ENCODE measurements at places on chromosomes 1 and 21. TPM values are rescaled to one million over a fixed set of nuclear protein-coding genes. Genes with fewer than 3 reads are reported as not detected.

The RHD gene
- not detected for polyA plus RNA-seq

The SELP gene
- polyA plus RNA-seq, result 1.6 TPM

DNA sequence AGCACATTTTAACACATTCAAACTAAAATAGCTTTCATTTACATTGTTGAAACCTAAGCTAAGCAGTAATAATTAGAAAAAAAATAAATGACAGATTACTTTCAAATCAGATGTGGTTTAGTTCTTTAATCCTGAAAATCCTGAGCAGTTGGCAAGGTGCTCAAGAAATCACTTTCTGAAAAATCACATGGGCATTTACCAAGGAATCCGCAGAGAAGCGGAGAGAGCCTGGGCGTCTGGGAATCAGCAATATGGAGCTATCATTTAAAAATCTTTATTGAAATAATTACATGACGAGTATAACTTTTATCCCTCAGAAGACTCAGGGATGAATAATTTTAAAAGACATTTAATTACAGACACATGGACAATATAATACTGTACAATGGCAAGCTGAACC lies 30.2 kb downstream of the GRIK1 start:
- no peak overlapping the region for H3K4me3 ChIP-seq
- H3K27ac ChIP-seq, result no peak overlapping the region
- no peaks in the 10 kb centered on the region for H3K4me1 ChIP-seq
- no peaks in the 10 kb centered on the region for H3K27me3 ChIP-seq

GRCh38 chr1:112685913-112686312 lies 11.5 kb downstream of the MOV10 start:
- H3K4me1 ChIP-seq, result no peaks in the 10 kb centered on the region
- peaks cover 7% of the 10 kb centered on the region for H3K36me3 ChIP-seq
- H3K27ac ChIP-seq, result no peak overlapping the region
- no peak for DNase-seq

GRCh38 chr1:46813858-46814396 lies 15.1 kb downstream of the CYP4B1 start:
- no peak overlapping the region for H3K4me3 ChIP-seq
- no peaks in the 10 kb centered on the region for H3K4me1 ChIP-seq
- no peak for DNase-seq
- H3K27me3 ChIP-seq, result no peaks in the 10 kb centered on the region
- no peak overlapping the region for H3K27ac ChIP-seq
- H3K36me3 ChIP-seq, result no peaks in the 10 kb centered on the region

- no peaks in the 10 kb centered on the region for H3K36me3 ChIP-seq
- H3K4me1 ChIP-seq, result no peaks in the 10 kb centered on the region
- DNase-seq, result no peak
These were observed 407.1 kb downstream of the LMO4 start for GRCh38 chr1:87735750-87736149.

DNA sequence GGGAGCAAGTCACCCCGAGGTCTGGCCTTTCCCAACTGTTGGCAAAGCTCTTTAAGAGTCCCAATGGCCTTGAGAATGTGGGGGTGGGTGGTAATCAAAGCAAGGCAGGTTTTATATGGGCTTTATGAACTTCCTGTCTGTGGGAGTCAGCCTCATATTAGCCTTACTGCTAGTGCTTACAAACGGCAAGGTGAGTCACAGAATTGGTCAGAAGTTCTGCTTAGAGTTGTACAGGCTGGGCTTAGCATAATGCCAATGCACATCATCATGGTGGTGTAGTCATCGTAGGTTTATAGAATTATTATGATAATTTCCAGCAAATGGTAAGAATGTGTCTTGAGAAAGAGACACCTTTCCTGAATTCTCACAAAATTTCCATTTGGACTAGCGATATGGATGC lies 192.7 kb upstream of the KIAA0040 start:
- no peak for DNase-seq
- no peaks in the 10 kb centered on the region for H3K27me3 ChIP-seq
- H3K27ac ChIP-seq, result no peak overlapping the region
- H3K4me1 ChIP-seq, result no peaks in the 10 kb centered on the region
- no peaks in the 10 kb centered on the region for H3K36me3 ChIP-seq
- H3K4me3 ChIP-seq, result no peak overlapping the region

GRCh38 chr1:234731569-234732085 lies 121.6 kb upstream of the IRF2BP2 start:
- peaks cover 17% of the 10 kb centered on the region for H3K4me1 ChIP-seq
- H3K4me3 ChIP-seq, result no peak overlapping the region
- H3K27ac ChIP-seq, result peak overlapping the region; percentile 46
- H3K36me3 ChIP-seq, result no peaks in the 10 kb centered on the region
- DNase-seq, result peak; percentile 80

DNA sequence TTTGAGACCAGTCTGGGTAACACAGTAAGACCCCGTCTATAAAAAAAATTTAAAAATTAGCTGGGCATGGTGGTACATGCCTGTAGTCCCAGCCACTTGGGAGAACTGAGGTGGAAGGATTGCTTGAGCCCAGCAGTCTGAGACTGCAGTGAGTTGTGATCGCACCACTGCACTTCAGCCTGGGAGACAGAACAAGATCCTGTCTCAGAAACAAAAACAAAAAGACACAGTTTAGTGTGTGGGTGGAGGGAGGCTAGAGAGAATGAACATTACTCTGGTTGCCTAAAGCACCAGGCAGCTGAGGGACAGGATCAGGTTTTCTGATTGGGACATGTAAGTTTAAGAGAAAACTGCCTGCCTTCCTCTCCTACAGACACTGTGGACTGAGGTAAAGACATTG lies 42.3 kb downstream of the VAMP4 start:
- no peaks in the 10 kb centered on the region for H3K36me3 ChIP-seq
- H3K4me3 ChIP-seq, result no peak overlapping the region
- H3K4me1 ChIP-seq, result no peaks in the 10 kb centered on the region

Measured in endothelial cell of umbilical vein (primary cell).